RCC 7860 (cell line): ENCODE measurements at places on chromosomes 12 and 14.

DNA sequence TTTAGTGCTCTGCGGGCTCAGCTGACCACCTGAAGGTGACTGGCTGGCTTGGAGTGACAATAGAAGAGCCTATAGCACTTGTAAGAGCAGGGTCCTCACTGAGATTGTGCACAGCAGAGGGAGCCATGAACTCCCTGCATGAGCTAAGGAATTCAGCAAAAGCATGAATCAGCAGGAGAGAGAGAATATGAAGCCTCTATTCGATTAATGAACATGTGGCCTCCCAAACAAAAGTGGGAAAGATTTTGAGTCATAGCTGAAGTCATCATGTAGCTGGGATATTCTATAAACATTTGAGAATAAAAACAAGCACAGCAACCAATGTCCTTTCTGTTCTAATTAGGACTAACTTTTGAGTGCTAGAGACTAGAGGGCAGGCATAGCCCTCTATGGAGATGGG lies 626.6 kb downstream of the DIO2 start:
- DNase-seq, result peak; percentile 80

GRCh38 chr12:101671157-101671791 lies 26.2 kb upstream of the CHPT1 start:
- no peak for DNase-seq

DNA sequence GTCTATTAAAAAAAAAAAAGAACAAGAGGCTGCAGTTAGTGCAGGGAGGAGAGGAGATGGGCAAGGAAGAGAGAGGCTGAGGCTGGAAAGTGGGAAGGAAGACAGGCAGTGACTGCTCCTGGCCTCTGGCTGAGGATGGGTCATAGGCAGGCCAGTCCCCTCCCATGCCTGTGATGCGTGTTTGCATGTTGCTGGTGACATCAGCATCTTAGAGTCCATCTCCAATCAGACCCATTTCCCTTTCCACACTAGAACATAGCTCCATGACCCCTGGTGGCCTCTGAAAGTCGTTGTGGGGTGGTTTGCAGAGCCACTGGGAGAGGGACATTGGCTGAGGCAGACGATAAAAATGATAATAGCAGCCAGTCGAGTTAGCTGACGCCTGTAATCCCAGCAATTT lies 132.9 kb downstream of the PTPN11 start:
- no peak for DNase-seq

DNA sequence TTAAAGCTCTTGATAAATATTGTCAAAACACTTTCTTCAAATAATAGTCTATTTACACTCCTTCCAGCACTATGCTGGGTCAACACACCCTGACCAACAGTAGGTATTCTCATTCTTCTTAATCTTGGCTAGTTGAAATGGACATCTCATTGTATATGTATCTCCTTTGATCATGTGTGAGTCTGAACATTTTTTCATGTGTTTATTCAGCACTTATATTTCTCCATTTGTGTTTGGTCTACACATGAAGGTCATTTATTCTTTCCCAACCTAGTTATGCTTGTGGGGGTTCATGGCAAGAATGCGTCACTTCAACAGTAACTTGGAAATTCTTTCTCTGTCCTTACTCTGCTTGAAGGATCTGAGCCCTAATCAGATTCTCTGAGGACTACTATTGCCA lies 133.1 kb upstream of the ARID2 start:
- no peak for DNase-seq

DNA sequence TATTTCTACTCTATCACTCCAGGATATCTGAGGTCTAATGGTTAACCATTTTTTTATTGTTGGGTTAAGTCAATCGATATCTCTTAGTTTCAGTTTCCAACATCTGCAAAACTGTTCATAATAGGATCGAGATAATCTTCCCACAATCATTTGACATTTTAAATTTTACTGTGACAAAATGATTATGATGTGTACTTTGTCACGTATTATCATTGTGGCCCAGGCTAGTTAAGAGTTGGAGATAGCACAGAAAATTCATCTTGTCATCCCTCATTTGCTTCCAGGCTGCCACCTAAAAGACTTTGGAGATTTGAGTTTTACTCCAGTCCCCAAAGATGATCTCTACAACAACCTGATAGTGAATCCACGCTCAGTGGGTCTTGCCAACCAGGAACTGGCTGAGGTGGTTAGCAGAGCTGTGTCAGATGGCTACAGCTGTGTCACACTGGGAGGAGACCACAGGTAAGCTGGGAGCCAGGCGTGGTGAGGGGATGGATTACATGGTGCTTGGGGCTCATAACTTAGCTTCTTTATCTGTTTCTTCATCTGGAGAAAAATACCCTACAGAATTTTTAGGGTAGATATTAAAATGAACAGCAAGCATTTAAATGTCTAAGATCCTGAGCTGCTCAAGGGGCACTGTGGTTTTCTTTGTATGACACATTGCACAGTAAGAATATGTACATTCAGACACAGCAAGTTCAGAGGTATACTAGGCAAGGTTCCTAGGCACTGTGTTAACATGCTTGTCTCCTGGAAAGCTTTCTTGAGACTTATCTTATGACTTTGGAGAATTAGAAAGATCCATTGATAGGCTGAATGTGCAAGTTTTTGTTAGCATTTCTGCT lies 22.4 kb downstream of the ARG2 start:
- DNase-seq, result no peak

DNA sequence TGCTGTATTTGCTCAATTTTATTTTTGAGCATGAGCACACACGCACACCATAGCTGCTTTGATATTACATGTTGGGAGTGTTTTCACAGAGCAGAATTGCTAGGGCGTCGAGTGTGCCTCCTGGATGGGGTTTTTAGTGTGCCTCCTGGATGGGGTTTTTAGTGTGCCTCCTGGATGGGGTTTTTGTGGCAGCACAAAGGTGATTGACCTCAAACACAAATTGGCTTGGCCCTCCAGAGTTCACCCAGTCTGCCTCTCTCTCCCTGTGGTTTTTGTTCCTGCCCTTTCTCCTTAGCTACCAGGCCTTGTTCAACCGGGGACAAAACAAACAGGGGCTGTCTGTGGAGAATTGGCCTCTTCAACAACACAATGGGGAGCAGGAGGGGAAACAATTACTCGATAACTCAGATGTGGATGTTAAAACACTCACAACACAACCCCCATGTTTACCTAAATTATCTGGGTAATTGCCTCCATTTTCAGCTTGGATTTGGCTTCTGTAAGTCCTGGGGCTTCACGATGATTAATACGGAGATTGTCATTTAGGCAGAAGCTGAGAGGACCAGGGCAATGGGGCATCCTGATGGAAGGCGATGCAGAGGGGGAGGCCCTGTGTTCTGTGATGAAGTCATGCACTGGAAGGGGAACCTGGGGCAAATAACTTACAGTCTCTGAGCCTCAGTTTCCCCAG lies 26.9 kb downstream of the TBX3 start:
- DNase-seq, result no peak

- no peak for DNase-seq
Measured at GRCh38 chr12:64825143-64826021, 935 bp downstream of the TBC1D30 start.

DNA sequence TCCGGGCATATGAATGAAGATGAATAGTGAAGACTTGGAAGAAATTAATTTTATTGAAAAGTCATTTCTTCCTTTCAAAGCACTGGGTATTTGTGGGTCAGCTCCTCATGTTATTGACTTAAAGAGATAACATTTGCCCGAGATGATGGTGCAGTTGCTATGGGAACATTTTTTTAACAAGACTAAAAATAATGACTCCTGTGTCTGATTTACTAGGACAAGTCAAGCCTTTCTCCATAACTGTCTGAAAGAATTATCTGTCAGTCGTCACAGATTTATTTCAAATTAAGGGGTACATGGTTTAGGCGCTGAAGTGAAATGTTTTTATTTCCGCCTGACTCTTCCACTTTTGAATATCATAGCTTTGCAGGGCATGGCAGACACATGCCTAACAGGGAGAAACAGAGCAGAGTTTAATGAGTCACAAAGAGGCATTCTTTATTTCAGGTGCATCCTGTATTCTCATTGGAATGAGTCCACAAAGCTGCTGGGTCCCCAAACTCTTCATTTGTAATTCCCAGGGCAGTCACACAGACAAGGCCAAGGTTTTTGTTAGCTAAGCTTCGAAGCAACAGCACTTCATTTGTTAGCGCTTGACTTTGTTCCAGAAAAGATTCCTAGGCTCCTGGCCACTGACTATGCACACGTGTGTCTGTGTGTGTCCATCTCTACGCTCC lies 4.3 kb upstream of the GPHB5 start:
- DNase-seq, result no peak

DNA sequence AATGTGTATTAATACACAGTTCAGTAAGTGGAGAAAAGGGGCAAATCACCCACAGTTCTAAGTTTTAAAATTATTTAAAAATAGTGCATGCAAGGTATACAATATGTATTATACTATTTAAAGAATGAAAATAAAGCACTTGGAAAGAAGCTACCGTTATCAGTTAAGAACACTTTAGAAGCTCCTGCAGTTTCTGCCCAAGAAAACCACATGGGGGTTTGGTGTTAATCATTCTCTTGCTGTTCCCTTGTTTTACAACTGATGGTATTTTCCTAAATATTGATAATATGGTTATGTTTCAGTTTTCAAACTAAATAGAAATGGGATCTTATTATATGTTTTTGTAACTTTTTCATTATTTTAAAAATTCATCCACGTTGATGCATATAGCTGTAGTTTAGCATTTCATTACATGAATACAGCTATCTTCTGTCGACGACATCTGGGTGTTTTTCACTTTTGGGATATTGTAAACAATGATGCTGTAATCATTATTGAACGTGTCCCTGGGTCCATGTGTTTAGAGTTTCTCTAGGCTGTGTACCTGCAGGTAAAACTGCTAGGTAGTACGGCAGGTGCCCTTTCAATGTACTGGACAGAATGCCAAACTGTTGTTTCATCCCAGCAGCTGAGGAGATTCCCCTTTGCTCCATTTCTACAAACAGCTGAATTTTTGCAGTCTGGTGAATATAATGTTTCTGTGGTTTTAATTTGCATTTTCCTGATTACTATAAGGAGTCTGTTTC lies 64.1 kb downstream of the APPL2 start:
- no peak for DNase-seq

- DNase-seq, result no peak
Measured at GRCh38 chr12:94561943-94562411, 88.4 kb downstream of the TMCC3 start.

- DNase-seq, result no peak
Measured at GRCh38 chr14:106681161-106681560, 1154.8 kb downstream of the TMEM121 start.

GRCh38 chr14:39395555-39396254 lies 36.5 kb downstream of the FBXO33 start:
- no peak for DNase-seq

DNA sequence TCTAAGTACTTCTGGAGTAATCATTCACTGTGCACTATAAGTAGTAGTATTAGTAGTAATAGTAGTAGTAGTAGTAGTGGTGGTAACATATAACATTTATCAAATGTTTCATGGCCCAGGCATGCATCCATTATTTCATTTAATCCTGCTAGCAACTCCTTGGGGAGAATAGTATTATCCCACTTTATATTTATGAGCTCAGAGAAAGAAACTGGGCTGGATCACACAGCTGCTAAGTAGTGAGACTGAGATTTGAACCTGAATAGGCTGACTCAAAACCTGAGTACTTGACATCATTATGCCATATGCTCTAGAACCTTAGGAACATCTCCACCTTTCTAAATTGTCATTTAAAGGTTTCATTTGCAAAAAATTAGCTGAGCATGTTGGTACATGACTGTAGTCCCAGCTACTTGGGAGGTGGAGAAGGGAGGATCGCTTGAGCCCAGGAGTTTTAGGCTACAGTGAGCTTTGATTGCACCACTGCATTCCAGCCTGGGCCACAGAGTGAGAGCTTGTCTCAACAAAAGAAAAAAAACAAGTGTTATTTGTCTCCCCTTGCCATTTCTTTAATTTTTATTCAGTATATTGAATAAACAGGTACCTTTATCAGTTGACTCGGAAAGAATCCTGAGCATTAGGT lies 11.4 kb upstream of the NID2 start:
- DNase-seq, result peak; percentile 50

GRCh38 chr12:116539361-116539771 lies 19.8 kb upstream of the MAP1LC3B2 start:
- DNase-seq, result no peak

- no peak for DNase-seq
Measured at GRCh38 chr14:64210216-64210615, 84.0 kb downstream of the ESR2 start.

DNA sequence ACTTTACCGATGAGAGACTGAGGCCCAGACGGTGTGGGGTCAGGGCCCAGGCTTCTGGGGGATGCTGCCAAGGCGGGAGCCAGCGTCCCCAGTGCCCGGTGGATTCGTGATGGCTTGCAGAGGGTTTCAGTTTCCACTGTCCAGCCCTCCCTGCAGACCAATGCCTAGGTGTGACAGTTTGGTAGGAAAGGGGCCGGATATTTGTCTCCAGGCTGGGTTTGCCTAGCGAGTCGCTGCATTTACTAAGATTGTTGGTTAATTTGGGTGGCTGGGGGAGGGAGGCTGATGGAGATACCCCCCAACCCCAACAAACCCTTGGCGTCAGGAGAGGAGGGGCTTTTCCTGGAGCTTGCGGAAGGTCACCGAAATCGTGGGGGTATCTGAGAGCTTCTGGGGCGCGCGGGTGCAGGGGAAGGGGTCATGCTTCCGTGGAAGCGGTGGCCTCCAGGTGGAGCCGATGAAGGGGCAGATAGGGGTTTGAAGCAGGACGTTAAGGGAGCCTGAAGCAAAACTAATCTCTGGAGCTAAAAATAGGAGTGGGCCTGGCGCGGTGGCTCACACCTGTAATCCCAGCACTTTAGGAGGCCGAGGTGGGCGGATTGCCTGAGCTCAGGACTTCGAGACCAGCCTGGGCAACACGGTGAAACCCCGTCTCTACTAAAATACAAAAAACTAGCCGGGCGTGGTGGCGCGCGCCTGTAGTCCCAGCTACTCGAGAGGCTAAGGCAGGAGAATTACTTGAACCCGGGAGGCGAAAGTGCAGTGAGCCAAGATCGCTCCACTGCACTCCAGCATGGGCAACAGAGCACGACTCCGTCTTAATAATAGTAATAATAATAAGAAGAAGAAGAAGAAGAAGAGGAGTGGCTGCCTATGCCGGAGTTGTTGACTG lies 1.1 kb upstream of the CDC42BPB start:
- DNase-seq, result no peak

DNA sequence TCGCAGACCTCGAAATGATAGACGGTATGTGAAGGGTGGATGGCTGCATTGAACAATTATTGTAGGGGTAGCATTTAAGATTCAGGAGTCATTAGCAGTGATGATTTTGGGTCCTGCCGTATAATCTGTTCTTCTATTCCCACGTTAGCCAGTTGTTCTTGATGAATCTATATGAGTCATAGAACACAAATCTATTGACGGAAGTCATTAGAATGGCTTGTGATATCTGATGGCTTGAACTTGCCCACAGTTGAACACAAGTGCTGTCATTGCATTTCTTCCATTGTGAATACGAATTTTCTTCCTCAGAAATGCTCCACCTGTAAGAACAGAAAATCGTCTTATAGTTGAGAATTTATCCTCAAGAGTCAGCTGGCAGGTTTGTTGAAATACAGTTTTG lies 1.9 kb downstream of the SRSF5 start:
- DNase-seq, result no peak
